ENCODE measurements at places on chromosomes 16 and 17.

DNA sequence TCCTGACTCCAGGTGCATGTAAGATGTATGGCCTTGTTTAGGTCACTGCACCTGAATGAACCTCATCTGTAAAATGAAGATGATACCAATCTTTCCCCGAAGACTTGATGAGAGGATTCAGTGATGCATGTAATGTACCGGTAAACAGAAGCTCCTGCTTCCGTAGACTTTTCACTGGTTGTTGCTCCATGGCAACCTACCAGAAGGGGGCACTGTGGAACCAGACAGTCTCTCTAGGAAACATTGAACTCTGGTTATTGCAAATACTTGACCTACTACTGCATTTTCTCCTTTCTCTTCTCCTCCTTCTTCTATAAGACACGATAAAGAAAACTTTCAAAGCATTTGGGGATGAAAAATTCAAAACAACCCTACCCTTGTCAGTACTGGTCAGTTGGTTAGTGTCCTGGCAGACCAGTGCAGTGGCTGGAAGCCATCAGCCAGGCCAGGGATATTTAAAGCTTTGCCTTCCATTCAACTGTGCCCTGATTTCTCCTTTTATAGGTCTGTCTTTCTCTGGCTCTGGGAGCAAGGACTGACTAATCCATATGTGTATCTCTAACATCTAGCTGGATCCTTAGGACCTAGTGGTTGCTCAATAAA lies 667.4 kb upstream of the SALL1 start:
- DNase-seq: peak; percentile 2

GRCh38 chr16:50304467-50305440 lies 38.4 kb downstream of the ADCY7 start:
- no peak for DNase-seq

GRCh38 chr16:88194397-88195268 lies 188.1 kb upstream of the ZNF469 start:
- DNase-seq: peak; percentile 24

DNA sequence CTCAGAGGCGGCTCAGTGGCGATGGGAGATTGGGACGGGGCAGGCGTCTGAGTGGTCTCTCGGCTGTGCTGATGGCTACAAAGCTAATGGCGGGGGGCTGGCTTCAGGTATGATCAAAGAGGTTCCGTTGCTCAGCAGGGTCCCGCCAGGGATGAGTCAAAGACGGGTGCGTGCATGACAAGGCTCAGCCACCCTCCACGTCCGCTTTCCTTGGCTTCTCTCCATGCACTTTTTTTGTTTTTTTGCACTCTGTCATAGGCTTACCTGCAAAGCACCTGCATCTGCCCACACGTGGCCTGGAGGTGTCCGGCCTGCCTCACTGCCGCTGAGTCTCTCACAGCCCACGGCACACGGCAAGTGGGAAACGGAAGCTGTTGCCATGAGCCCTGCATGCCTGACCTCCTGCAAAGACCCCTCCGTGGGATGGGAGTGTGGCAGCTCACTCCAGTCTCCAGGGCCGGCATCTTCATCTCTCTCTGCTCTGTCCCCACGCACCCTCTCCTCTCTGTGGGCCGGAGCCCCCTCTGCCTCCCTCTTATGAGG lies 85.5 kb upstream of the ZNF469 start:
- no peak for DNase-seq
